Stimulated activated CD8-positive, alpha-beta memory T cell treated with anti-CD3 and anti-CD28 coated beads, Interleukin-4, amount 100 ng/mL, for 4 hours (primary cell): ENCODE measurements at places on chromosomes 12 and 14.

GRCh38 chr12:89578499-89578898 lies 52.7 kb upstream of the POC1B start:
- DNase-seq = no peak

GRCh38 chr12:80413462-80413861 lies 30.6 kb upstream of the PTPRQ start:
- no peak for DNase-seq

DNA sequence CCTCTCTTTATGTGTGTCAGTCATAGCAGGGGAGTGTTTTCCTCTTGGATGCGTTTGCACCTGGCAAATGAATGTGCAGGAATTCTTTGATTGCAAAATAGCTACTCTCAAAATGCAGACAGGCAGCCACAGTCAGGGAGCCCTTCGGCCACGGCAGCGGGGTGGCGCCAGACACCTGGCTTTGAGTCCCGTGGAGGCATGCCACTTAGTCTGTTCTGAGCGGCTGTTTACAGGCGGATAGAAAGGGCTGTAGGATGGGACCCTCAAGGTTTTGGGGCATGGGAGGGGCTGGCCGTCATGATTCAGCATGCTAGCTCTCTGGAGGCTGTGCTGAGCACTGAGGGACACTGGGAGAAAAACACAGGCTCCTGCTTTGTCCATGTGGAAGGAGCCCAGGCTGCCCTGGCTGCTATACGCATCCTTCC lies 117.1 kb downstream of the SLC25A47 start:
- no peak for DNase-seq

DNA sequence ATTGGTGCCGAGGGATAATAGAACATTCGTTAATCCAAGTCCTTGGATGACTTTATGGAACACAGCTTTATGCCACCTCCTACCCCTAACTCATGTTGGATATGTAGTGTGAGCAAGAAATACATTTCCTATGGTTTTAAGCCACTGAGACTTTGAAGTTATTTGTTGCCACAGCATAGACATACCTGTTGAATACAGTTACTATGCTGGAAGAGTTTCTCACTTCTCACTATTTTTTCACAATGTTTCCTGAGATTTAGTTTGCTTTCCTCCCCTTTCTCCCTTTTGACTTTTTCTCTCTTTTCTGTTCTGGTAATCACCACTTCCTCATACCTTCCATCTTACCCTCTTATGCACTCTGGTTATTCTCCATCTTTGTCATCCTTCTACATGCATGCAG lies 7.5 kb upstream of the CLEC4E start:
- DNase-seq = no peak

DNA sequence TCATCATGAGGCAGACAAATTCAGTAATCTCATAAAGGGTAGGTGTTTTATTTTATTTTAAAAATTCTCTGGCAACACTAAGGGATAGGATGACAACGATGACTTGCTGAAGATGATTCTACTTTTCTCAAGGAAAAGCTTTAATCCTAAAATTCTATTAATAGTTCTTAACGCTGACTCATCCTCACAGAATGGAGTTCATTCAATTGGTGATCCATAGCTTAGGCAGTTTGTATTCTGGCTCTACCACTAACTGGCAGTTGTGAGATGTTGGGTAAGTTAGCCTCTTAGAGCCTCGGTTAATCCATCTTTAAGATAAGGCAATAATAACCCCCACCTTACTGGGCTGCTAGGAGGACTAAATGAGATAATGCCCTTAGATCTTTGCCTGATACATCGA lies 116.3 kb downstream of the RTN1 start:
- no peak for DNase-seq

- DNase-seq = peak; percentile 61
Measured at GRCh38 chr14:75050852-75051555, at the start of gene MLH3. TSS of gene MLH3 (minus strand) at chr14:75051467. CDS start at chr14:75049655, 1,812 bp downstream.

- no peak for DNase-seq
Measured at GRCh38 chr12:53971129-53971528, 1.8 kb upstream of the HOXC11 start.

GRCh38 chr12:115396567-115396966 lies 712.6 kb upstream of the TBX3 start:
- DNase-seq = no peak

DNA sequence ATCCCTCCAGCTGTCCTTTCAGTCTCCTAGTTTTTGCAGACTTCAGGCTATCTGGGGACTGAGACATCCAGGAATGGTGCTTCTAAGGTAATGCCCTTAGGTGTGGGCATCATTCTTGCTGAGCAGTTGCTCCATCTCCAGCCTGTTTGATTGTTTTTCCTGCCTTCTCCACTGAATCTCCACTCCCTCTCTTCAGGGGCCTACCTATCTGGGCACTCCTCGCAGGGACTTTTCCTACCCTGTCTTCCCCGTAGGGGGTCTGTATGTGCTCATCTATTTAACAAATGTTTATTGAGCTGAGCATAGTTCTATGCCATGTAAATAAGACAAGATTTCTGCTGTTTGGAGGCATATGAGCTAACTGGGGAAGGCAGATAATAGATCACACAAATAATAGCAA lies 2.5 kb downstream of the FITM1 start:
- DNase-seq = no peak

DNA sequence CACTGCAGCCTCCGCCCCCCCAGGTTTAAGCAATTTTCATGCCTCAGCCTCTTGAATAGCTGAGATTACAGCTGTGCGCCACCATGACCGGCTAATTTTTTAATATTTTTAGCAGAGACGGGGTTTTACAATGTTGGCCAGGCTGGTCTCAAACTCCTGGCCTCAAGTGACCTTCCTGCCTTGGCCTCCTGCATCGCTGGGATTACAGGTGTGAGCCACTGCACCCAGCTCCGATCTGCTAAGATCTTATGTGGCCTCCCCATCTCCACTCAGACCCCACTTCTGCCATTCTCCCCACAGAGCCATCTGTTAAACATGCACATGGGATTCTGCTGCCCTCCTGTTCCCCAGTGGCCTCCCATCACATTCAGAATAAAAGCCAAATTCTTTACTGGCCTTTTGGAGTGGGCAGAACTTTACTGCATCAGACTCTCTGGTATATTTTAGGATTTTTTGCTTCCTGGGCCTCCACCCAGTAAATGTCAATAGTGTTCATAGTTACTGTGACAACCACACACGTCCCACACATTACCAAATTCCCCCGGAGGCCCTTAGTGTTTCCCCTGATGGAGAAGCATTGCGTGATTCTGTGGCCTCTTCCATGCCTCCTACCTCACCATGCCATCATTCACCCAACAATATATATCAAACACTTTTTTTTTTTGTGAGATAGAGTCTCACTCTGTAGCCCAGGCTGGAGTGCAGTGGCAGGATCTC lies 96.3 kb downstream of the PTPN11 start:
- no peak for DNase-seq

GRCh38 chr14:95225251-95225887 lies 68.0 kb upstream of the DICER1 start:
- DNase-seq = no peak

- DNase-seq = no peak
Measured at GRCh38 chr14:105627701-105628100, 101.3 kb downstream of the TMEM121 start.
